Activated CD4-positive, alpha-beta T cell treated with anti-CD3 and anti-CD28 coated beads, Interleukin-10, Interleukin-2, amounts not matched to agents 100 ng/mL and 50 ng/mL, durations not matched to agents 16 hours and 8 hours (primary cell): ENCODE measurements at places on chromosomes 7 and 10.

- DNase-seq, result no peak
These were observed 8.6 kb upstream of the ZMIZ2 start for GRCh38 chr7:44740055-44740454.

GRCh38 chr7:29292886-29293658 is 98.5 kb downstream of the CHN2 start:
- no peak for DNase-seq

- no peak for DNase-seq
These were observed 256.0 kb upstream of the AUTS2 start for GRCh38 chr7:69342154-69342884.

- DNase-seq, result no peak
These were observed 290.0 kb upstream of the TEX47 start for GRCh38 chr7:89085580-89085979.

GRCh38 chr10:70928140-70928539 is 39.8 kb upstream of the PCBD1 start:
- DNase-seq, result no peak
